ENCODE measurements at places on chromosomes 7 and 10. TPM values are rescaled to one million over a fixed set of nuclear protein-coding genes. Genes with fewer than 3 reads are reported as not detected.

DNA sequence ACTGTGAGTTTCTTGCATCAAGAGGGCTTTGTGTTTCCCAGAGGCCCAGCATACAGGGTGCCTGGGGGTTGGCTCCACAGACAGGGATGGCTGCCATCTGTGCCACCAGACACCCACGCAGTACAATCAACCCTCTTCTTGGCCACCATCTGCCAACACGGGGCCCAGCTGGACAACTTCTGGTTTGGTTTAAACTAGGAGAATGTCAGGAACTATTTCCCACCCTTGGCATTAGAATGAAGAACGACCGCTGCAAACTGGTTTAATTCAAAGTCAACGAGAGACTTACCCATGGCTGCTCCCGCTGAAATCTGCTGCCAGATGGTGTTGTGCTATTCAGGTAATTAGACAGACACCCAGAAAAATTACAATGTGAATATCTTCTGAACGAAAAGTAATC lies 27.8 kb downstream of the NMT2 start:
- DNase-seq, result no peak

GRCh38 chr10:77120012-77120411 lies 517.6 kb downstream of the KCNMA1 start:
- DNase-seq, result no peak

Gene PAPOLB
- total RNA-seq, result not detected

- no peak for DNase-seq
These were observed 116.0 kb downstream of the KMT2E start for GRCh38 chr7:105130048-105130447.

GRCh38 chr10:77004917-77005564 lies 632.6 kb downstream of the KCNMA1 start:
- no peak for DNase-seq

Gene CPVL
- 0.33 TPM for total RNA-seq

Gene AIFM2
- total RNA-seq, result 12.6 TPM

DNA sequence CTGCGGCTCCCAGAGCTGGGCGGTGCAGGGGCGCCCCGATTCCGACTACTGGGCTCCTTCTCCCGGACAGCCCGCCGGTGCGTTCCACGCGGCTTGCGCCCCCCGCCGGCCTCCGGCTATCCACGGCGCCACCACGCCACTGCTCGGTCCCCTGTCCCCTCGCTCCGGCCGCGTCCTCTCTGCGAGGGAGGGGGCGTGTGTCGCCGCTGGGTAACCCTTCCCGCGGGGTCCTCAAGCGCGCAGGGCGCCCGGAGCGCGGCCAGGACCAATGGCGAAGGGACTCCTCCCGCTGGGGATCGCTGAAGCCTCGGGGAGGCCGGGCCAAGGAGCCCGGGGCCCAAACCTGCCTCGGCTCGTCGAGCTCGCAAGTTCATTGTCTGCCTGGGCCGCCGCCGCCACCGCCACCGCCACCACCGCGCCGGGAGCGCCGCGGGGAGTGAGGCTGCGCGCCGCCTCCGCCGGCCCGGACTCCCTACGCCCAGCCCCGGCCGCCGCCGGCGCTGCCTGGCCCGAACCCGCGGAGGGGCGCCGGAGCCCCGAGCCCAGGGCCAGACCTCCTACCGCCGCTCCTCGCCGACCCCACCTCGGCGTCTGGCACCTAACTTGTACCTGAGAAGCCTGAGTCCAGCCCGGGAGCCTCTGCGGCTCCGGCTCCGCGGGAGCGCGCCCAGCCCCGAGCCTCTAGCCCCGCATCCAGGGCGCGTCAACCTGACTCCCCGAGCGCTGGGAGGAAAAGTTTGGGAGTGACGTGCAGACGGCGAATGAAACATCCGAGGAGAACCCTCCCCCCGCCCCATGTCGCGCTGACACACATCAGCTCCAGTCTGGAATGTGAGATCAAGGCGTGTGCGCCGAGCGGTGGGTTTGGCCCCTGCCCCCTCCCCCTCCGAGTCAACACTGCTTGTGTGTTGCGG lies at the start of gene CHST15:
CHST15 (minus strand) TSS at position 739 of the 914 bp plus-strand sequence. CDS start 47,386 bp downstream, outside the sequence.
- DNase-seq, result no peak

DNA sequence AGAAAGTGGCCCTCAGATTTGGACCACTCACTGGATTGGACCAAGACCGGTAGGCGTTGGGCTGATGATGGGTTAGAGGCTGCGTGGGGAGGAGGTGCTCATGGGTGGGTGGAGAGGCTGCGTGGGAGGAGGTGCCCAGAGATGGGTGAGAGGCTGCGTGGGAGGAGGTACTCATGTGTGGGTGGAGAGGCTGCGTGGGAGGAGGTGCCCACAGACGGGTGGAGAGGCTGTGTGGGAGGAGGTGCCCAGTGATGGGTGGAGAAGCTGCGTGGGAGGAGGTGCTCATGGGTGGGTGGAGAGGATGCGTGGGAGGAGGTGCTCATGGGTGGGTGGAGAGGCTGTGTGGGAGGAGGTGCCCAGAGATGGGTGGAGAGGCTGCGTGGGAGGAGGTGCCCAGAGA lies 346.3 kb downstream of the PAXIP1 start:
- no peak for DNase-seq

DNA sequence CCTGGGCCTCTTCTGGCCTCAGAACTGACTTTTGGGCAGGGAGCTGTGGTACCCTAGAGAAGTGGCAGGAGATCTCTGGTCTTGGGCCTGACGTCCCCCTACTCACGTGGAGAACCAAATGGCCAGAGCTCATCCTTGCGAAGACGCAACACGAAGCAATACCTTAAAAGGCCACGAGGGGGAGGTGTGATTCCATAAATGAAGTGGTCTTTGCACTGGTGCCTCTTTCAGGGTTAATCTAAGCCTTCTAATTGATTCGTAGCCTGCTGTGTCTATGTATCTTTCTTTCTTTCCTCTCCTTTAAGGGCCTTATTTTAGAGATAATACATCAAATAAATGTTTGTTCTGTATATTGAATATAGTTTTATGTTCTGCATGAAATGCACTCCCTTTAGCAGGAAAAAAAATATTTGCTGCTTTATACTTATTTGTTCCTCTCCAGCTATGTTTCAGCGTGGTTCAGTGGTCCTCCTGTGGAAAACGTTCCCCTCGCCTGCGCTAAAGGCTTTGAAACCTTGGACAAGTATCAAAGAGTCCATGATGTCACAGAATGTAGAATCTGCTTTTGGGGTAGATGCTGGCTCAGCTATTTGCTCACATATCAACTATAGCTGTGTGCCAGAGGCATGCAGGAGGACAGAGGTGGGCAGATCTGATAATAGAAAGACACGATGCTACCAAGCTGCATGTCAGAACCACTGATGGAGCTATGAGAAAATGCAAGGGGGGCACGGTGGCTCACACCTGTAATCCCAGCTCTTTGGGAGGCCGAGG lies 41.0 kb downstream of the STRA8 start:
- peak; percentile 80 for DNase-seq

DNA sequence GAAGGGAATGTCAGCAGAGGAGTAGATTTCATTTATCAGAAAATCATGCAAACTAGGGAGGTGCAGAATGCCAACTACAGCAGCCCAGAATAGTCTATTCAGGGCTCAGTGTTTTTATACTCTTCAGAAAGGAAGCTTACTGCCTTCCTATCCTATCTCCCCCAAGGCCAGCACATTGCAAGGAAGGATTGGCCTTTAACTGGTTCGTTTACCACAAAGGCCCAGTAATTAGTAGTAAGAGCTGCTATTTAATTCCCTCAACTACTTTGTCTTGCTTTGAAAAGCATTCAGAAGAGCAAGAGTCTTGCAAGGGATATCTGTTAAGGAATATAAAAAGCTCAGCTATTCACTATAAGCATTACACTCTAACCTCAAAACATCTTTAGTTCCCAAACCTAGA lies 86.4 kb upstream of the RNF148 start:
- DNase-seq, result no peak

DNA sequence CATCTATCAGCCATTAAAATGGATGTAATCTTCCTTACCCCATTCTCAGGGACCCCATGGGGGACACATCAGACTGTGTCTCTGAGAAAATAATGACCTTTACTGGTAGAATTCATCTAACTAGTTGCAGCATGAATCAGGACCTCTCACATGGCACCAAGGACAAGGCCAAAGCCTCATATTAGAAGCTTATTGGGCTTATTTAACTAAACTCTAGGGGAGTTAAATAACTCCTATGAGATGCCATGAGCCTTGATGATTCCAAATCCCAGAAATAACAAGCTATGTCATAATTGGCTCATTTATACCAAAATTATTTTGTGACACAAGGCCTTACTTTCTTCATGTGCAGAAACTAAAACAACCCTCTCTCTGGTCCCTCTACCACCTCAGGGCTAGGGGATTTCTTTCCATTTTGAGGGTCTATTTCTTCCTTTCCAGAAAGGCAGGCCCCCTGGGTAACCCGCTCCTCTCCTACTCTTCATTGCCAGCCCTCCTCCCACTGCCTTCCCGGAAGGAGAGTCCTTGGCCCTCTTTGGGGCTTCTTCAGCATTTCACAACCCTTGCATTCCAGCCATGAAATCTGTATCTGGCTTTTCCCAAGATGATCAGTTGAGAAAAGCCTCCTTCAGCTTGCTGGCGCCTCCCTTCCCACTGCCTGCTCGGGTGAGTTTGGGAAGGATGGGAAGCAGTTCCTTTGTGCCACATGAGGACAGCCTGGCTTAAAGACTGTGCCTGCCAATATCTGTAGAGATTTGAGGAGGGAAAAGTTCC lies 41.8 kb upstream of the TRIM8 start:
- DNase-seq, result no peak

DNA sequence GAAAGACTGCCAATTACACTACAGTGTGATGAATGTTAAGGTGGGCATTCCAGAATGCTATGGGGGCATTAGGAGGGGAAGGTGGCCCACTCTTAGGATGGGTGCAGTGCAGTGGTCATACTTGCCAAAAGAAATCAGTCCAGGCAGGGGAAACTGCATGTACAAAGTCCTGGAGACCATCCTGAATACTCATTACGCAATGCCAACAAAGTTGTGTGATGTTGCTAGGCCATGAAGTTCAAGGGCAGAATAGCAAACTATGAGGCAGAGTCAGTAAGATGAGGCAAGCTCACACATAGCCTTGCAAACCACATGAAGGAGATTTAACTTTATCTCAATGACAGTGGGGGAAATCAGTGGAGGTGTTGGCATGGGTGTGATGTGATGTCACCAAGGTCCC lies 49.8 kb upstream of the SLC35B4 start:
- DNase-seq, result no peak

- DNase-seq, result no peak
These were observed 26.0 kb upstream of the TMEM140 start for GRCh38 chr7:135121868-135122267.

DNA sequence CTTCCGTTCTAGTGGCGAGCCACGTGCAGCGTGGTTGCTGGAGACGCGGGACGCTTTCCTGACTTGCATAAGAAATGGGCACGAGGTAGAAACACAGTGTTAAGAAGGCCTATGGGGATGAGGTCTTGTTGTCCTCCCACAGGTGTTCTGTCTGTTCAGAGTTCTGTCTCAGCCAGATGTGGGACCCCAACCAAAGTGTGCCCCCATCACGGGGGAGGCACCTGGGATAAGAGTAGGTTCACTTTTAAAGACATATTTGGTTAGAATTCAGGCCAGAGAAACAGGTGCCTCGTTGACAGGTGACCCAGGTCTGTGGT lies 56.0 kb upstream of the PITRM1 start:
- DNase-seq, result no peak

Gene CYP17A1
- not detected for total RNA-seq

Gene MALRD1
- total RNA-seq, result not detected

Gene ZPBP
- total RNA-seq, result not detected

Gene PRLHR
- total RNA-seq, result not detected

- DNase-seq, result no peak
These were observed 38.5 kb downstream of the BNIP3 start for GRCh38 chr10:131943021-131943814.

GRCh38 chr10:117553815-117554172 lies 11.2 kb downstream of the EMX2 start:
- no peak for DNase-seq

GRCh38 chr7:15313361-15313760 lies 248.5 kb downstream of the AGMO start:
- no peak for DNase-seq

Gene OR2A1
- total RNA-seq, result not detected

Gene FGF8
- total RNA-seq, result not detected

Gene HGF
- total RNA-seq, result not detected

GRCh38 chr7:74506325-74506724 lies 52.6 kb downstream of the GTF2IRD1 start:
- no peak for DNase-seq

Gene COL26A1
- not detected for total RNA-seq

DNA sequence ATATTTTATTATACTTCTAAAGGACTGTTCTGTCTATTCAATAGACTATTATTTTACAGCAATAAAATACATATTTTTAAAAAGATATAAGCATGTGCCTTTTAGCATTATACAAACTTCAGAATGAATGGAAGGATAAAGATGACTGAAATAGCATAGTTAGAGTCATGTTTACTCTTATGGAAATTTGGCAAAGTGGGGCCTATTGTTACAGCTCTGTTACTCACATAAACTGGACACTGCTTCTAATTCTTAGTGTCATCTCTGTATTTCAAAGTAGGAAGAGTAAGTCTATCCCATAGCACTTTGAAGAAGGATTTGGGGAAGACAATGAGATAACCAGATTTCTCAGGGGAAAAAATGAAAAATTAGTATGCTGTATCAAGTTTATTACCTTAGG lies 168.2 kb downstream of the SKAP2 start:
- no peak for DNase-seq

GRCh38 chr10:123146894-123147634 lies 872 bp upstream of the HMX2 start:
- DNase-seq, result no peak

- DNase-seq, result no peak
These were observed 46.9 kb downstream of the ZNF518A start for GRCh38 chr10:96176985-96177384.

GRCh38 chr7:54888734-54889082 lies 129.7 kb upstream of the SEC61G start:
- no peak for DNase-seq

Gene NRBF2
- 20.3 TPM for total RNA-seq

Gene MBL2
- total RNA-seq, result not detected

DNA sequence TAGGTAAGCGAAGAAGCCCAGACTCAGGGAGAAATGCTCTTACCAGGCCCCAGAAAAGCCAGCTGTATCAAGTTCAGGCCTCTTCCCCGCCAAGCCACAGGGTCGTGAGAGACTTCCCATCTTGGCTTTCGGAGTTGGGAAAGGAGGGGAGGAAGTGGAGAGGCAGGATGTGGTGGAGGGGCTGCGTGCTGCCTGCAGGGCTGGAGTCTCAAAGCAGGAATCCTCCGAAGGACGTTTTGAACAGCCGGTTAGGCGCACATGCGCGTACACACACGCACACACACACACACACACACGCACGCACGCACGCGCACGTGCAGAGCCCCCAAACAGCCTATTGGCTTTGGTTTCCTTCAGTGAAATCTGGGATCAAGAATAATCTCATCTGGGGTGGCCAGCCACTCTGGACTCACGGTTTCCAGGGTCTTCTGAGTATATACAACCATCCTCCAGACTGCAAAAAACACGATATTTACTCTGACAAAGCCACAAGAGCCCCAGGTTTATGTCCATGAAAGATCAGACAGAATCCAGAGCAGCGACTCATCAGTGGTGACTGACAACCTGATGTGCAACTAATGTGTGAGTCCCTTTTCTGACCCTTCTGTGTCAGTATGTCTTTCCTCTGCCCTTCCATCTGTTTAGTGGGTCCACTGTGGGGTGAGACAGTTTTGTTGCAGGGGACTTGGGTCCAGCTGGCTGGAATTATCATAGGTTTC lies 115.0 kb upstream of the ZNF438 start:
- DNase-seq, result no peak

Measured in activated CD8-positive, alpha-beta memory T cell treated with anti-CD3 and anti-CD28 coated beads, Interleukin-2, amount 10 ng/mL, durations not matched to agents 7 days and 5 days (primary cell).